ENCODE measurements at places on chromosomes 13 and 19.

DNA sequence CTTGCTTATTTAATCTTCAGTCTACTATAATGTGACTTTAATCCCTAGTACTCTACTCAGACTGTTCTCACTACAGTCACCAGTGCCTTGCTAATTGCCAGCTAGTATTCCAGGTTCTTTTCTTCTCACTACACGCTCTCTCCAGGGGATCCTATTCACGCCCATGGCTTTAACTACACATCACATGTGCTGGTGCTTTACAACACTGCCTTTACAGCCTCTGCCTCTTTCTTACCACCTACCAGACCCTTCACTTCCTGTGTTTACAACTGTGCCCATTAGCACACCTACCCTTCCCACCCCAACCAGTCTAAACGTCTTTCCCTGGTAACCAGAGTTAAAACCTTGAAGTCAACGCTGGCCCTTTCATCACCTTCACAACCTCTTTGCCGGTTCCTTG lies 249.5 kb downstream of the DNAJC15 start:
- no peak for DNase-seq

DNA sequence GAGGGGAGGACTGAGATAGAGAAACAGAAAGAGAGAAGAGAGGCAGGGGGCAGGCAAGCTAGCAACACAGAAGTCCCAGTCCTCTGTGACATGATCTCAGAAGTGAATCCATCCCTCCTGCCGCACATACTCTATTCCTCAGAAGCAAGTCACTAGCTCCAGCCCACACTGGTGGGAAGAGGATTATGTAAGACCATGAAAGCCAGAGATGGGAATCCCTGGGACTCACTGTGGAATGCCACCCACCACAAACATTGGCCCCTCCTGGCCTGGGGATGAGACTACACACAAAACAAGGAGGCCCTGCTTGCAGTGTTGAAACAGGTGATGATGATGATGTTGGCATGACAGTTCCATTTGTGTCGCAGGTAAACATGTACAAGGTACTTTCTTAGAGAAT lies 419.9 kb downstream of the IRS2 start:
- DNase-seq = no peak

DNA sequence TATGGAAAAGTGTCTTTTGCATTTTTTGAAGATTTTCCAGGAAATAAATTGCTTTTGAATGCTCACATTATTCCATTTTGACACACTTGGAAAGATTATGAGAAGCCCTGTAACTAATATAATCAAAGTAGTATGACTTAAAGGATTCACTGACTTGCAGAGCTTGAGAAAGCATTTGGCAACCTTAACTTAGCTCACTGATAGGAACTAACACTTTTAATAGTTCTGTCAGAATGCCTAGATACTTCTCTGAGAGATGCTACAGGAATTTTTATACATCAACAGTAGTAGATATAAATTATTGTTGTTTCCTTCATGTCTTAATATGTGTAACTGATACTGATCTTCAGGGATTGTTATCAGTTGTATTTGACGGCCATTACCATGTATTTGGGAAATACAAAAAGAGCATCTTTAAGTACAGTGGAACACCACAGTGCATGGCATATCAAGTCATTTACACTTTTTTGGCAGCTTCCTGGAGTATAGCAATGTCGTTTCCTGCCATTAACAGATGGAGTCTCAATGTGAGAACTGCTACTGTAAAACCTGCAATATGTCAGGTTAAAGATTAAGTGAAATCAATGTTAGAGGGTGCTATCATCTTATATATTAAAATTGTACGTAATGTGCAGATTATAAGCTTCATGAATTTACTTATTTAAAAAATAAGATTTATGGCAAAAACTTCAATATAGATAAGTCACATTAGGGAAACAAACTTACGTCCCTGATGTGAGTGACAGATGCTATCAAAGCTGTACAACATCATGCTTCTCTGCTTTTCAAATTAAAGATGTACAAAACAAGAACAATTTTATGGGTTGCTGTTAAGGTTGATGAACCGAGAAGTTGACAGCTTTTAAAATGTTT lies 1159.8 kb upstream of the MIR17HG start:
- DNase-seq = no peak

- DNase-seq = no peak
These were observed 4.4 kb downstream of the FTL start for GRCh38 chr19:48969276-48970138.

GRCh38 chr19:57088133-57088532 lies 31.7 kb upstream of the USP29 start:
- no peak for DNase-seq

- no peak for DNase-seq
These were observed 703.3 kb upstream of the ARGLU1 start for GRCh38 chr13:107271227-107271626.

DNA sequence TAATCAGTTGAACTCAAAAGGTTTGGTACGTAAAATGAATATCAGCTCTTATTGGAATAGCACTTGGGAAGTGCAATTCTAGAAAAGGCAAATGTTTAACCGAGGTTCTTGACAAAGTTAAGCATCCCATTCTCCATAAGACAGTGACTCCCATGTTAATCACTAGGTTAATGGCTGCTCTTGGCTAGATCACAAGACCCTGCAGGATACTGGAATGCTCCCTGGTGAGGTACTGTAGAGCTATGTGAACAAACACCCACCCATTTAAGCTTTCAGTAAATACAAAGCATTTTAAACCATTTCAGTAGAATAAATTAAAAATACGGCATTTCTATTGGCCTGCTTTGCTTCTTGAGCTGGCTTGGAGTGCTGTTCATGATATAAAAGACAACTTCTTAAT lies 56.5 kb downstream of the TDRD3 start:
- DNase-seq = no peak

DNA sequence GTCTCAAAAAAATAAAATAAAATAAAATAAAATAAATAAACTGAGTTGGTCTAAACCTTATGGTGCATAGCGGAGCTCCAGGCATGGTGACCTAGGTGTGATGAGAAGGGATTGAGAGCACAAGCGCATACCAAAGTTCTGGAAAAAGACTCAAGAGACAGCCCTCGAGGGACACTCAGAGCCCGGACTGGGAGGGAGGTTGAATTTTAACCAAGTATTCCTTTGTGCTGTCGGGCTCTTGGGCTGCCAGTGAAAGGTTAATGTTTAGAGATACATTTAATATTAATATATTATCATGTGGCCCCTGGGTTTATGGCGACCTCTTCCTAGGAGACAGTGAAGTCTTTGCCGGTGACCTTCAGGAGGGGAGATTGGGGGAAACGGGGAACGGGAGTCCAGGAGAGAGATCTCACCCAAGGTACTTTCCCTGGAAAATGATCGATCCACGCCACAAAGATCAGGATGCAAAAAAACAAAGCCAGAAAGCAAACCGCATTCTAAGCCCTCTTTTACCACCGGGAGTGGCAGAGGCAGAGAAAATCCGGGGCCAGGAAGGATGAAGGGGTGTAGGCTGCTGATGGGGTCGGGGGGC lies 1.6 kb downstream of the FUT6 start:
- no peak for DNase-seq

DNA sequence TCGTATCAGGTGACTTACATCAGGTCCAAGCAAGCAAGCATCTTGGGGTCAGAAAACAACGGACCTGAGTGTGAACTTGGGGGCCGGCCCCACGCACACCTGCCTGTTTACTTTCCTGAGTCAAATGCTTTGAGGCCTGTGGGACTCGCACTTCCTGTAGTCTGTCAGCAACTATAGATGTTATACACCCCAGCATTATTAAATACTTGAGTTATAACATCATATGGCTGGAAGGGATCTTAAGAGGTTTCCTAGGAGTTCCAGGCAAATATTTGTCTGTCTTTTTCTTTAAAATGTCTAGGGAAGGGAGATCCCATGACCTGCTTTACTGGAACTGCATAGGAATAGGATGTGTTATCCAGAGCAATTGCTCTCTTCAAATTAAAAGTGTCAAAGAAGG lies 280.6 kb downstream of the SHISA2 start:
- DNase-seq = no peak

DNA sequence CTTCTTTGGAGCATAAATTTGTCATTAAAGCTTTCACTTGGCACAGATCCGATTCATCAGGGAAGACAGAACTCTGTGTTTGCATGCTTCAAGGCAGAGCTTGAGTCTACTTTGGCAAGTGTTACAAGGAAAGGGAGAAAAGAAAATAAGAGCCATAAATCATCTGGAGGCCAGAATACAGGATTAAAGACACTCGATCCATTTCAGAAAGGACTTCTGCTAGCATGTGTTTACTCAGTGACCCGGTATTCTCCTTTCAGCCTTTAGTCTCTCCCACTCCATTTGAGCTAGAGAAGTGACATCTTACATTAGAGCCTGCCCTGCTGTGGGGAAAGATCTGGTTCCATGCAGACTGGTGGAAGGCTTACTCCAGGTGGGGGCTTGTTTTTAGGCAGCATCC lies 306.4 kb downstream of the KLF5 start:
- no peak for DNase-seq

DNA sequence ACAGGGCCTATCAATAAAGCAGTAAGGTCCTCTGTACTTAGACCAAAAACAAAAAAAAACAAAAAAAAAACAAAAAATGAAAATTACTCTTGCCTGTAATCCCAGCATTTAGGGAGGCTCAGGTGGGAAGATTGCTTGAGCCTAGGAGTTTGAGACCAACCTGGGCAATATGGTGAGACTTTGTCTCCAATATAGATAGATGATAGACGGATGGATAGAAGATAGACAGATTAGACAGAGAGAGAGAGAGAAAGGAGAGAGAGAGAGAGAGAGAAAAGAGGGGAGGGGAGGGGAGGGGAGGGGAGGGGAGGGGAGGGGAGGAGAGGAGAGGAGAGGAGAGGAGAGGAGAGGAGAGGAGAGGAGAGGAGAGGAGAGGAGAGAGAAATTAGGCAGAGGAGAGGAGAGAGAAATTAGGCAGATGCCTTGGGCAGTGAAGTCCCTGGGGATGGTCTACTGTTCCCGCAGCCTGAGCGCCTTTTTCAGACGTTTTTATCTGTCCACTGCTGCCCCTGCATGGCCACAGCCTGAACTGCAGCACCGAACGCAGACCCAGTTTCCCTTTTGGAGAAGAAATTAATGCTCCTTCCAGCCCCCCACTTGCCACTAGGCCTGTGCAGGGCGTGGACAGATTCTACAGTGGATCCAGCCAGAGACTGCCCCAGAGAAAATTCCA lies 9.8 kb upstream of the ZNF627 start:
- DNase-seq = peak; percentile 75

GRCh38 chr19:55377356-55378131 lies 918 bp downstream of the TMEM190 start:
- DNase-seq = no peak

- DNase-seq = no peak
These were observed 4.0 kb downstream of the SYT5 start for GRCh38 chr19:55176076-55176475.

- no peak for DNase-seq
These were observed 50.4 kb downstream of the NAA16 start for GRCh38 chr13:41361491-41361890.

DNA sequence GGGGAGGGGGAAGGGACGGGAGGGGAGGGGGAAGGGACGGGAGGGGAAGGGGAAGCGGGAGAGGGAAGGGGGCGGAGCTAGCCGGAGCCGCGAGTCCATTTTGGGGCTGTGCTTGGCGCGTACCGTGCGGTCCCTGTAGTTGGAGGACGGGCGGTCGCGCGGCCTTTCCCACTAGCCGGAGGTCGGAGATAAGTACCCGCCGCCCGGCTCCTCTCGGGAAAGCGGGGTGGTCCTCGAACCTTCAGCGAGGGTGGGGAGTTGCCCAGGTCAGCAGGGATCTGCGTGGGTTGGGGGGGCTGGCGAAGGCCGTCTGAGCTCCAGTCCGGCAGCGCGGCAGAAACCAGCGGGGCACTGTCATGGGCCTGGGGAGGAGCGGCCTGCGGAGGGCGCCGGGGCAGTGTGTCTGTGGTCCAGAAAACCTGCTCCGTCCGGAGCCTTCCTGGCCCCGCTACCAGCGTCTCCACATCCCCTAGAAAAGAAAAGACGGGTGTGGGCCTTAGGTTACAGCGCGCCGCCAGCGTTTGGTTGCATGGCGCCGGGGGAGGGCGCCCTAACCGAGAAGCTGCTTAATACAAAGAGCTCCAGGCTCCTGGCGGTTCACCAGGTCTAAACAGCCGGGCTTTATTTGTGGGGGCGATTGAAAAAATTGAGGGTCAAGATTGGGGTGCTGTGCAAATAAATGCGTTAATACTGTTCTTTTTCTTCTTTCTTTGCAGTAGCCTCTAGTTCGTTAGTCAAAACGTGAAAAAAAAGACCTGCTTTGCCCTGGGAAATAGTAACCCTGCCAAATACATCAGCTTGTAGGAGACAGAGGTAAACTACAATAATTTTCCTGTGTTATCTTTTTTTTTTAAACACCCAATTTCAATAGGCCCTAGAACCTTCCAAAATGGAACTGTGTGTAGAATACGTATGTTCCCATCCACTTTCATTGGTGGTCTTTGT lies at the start of gene TRIM13:
Gene TRIM13, plus strand, starts transcription at position 92 of the 945 bp plus-strand sequence. CDS start 14,899 bp downstream, outside the sequence.
- DNase-seq = peak; percentile 92

GRCh38 chr13:33761740-33762139 lies 56.2 kb upstream of the RFC3 start:
- no peak for DNase-seq

DNA sequence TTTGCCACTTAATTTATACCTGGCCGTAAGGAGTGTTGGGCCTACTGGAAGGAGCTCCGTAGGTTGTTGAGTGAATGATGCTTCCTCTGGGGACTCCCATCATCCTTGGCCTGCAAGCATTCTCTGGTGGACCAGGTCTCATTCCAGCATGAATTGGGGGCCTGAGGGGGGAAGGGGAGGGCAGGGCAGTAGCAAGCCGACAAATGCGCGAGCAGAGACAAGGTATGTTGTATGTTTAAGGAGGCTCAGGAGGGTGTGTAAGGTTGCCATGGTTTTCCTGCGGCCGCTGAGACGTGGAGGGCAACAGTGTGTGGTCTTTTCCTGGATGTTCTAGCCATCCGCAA lies 749 bp downstream of the ZNF264 start:
- no peak for DNase-seq

- no peak for DNase-seq
These were observed 5.7 kb downstream of the PALM3 start for GRCh38 chr19:14056069-14056666.

DNA sequence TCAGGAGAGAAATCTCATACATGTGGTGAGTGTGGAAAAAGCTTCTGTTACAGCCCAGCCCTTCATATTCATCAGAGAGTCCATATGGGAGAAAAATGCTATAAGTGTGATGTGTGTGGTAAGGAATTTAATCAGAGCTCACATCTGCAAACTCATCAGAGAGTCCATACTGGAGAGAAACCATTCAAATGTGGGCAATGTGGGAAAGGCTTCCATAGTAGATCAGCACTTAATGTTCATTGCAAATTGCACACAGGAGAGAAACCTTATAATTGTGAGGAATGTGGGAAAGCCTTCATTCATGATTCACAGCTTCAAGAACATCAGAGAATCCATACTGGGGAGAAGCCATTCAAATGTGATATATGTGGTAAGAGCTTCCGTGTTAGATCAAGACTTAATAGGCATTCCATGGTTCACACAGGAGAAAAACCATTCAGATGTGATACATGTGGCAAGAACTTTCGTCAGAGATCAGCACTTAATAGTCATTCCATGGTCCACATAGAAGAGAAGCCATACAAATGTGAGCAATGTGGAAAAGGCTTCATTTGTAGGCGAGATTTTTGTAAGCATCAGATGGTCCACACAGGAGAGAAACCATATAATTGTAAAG lies 15.2 kb downstream of the ZNF221 start:
- DNase-seq = no peak

- no peak for DNase-seq
These were observed 431.7 kb downstream of the KLF12 start for GRCh38 chr13:73702419-73703071.
